ENCODE measurements at places on chromosomes 13 and 19.

DNA sequence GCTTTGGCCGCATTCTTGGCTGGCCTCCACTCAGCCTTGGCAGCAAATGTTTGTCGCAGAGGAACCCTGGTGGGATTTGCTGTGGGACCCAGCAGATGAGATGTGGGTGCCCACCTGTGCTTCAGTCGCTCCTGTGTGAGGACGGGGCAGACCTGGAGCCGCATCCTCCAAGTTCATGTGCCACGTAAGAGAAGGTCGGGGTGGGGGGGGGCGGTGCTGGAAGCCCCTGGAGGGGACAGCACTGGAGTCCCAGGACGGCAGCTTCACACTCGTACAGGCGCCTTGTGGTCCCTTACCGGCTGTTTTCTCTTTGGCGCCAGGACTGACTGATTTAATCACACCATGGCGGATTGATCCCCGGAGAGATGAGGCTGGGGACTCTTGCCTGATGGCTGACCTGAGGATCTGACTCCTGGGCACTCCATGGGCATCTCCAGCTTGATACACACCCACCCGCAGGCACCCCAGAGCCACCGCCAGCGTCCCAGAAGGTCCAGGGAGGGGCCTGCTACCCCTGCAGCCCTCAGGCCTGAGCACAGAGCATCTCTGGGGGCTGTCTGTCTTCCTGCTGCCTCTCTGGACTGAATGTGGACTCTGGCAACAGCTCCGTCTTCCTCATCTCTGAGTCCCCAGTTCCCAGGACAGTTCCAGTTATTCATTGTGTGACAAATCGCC lies 10.0 kb upstream of the GRTP1 start:
- DNase-seq, result no peak

DNA sequence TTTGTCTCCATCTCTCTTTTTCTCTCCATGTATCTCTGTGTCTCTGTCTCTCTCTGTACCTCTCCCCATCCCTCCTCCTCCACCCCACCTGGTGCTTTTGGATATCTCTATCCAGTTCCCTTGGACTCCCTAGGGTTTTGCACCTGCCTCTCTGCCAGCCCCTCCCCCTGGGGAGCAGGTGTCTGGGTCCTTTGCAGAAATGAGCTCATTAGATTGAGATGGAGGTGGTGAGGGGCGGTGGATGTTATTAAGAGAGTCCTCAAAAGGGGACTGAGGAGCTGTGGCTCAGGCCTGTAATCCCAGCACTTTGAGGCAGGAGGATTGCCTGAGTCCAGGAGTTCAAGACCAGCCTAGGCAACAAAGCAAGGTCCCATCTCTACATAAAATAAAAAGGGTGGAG lies 2.1 kb downstream of the KCNN4 start:
- peak; percentile 88 for DNase-seq

- DNase-seq, result no peak
Measured at GRCh38 chr13:100363285-100363711, 225.3 kb downstream of the GGACT start.

- DNase-seq, result peak; percentile 30
Measured at GRCh38 chr19:55088543-55089341, 13.1 kb downstream of the EPS8L1 start.

- DNase-seq, result no peak
Measured at GRCh38 chr13:35923347-35923746, 207.8 kb downstream of the DCLK1 start.

GRCh38 chr13:32581177-32581786 lies 5.0 kb upstream of the PDS5B start:
- no peak for DNase-seq

DNA sequence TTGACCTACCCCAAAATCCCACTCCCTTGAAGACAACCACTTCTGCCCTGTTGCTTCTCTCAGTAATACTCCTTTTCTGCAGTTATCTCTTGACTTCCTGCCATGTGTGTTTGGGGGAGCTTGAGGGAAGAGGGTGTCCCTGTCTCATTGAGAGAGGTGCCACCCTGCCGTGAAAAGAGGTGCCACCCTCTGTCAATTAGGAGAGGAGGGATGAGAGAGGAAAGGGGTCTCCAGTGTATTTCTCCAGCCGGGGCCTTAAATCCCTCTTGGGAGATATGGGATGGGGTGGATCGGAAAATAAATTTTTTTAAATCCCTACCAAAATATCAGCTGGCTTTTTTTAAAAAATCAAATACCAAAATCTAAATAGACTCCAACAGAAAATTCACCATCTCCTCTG lies 16.5 kb downstream of the PLD3 start:
- DNase-seq, result no peak

DNA sequence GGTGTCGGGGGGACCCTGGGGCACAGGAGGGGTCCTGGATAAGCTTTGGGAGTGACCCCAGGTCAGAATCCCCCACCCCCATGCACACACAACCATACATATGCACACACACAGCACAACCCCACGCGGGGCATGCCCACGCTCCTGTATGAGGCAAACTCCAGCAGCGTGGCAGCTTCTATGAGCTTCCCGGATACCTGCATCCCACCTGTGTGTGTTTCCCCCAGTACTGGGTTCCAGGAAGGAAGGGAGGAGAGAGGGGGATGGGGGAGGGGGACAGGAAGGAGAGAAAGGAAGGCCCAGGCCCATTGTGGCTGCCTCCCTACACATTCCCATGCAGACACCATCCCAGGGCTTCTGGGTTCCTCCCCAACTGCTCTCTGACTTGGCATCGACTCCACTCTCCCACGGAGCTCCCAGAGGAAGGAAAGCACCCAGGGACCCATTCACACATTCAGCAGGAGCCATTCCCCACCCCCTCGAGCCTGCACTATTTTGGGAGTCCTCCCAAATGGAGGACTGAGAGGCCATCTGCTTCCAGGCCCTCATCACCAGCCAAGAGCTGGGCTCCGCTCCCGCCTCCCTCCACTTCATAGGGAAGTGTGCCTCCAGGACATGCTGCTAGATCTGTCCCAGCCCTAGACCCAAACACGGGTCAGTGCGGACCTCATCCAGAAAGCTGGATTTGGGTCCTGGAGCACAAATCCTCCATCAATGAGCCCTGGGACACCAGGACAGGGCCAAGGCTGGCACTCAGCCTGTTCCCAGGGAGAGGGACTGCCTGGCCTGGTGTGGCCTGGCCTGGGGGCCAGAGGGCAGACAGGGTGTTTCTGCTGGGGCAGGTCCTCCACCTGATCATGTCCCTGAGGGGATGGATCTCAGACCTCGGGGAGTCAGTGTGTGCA lies 13.2 kb downstream of the PRR36 start:
- DNase-seq, result no peak

DNA sequence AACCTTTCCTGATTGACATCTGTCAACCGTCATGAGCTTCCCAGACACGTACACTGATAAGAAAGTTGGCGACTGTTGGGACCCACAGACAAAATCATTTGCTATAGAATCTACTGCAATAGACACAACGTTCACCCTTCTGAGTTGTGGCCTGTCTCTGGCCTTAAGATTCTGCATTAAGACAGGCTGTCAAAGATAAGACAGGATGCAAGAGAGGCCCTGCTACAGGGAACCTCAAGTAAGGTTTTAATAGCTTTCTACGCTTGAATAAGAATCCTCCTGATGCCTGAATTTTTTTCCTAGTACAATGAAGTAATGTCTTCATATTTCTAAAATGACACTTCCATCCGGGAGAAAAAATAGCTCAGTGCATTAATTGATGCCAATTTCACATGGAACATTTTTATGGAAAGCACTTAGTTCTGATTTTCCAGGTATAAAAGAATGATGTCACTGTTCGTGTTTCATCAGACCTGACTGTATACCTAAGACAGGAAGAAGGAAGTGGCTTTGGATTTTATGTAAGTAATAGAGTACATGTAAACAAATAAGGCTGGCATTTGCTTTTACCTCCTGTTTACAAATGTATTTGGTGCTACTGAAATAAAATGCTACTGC lies 275.2 kb upstream of the GPC6 start:
- DNase-seq, result no peak

- DNase-seq, result no peak
Measured at GRCh38 chr13:29294821-29295220, 300.7 kb downstream of the SLC7A1 start.
